Lung microvascular endothelial cell (primary cell): ENCODE measurements at places on chromosomes 7 and 10. TPM values are rescaled to one million over a fixed set of nuclear protein-coding genes. Genes with fewer than 3 reads are reported as not detected.

Gene SORBS1
- total RNA-seq, result 1.1 and 2.8 TPM in 2 replicates

Gene SPDYE5
- total RNA-seq, result not detected in 2 replicates

Gene PRPS1L1
- not detected in 2 replicates for total RNA-seq

Gene TUBB8
- total RNA-seq, result not detected in 2 replicates

Gene ITIH5
- total RNA-seq, result under 0.01 and 1.4 TPM in 2 replicates

Gene IDI2
- not detected in 2 replicates for total RNA-seq

Gene SSC4D
- total RNA-seq, result 0.22 and 0.40 TPM in 2 replicates

Gene SPACDR
- 0.40 and 0.44 TPM in 2 replicates for total RNA-seq

GRCh38 chr10:45136256-45136655 lies 135.5 kb downstream of the ZNF22 start:
- DNase-seq, result peak; percentile 29

DNA sequence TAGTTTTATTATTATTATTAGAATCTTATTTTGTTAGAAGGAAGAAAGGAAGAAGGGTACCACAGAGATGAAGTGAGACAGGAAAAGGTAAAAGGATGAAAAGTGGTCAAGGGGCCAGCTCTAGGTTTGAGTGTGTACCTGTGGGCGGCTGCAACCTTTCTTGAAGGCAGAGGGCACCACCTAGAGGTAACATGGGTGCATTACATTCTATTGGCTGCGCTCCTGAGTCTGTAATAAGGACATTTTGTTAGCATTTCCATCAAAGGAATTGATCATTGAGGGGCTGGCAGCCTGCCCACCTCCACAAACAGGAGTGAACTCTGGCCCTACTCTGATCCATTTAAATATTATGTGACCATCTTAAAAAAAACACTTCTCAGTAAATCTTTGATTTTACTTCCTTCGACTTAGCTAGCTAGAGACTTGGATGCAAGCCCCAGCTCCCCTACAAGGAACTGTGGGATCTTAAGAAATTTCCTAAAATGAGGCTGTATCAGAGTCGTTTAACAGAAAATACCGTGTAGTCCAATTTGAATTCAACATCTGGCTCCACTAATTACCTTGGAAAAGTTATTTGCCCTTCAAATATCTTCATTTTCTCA lies 610.4 kb downstream of the IPMK start:
- DNase-seq, result peak; percentile 54

DNA sequence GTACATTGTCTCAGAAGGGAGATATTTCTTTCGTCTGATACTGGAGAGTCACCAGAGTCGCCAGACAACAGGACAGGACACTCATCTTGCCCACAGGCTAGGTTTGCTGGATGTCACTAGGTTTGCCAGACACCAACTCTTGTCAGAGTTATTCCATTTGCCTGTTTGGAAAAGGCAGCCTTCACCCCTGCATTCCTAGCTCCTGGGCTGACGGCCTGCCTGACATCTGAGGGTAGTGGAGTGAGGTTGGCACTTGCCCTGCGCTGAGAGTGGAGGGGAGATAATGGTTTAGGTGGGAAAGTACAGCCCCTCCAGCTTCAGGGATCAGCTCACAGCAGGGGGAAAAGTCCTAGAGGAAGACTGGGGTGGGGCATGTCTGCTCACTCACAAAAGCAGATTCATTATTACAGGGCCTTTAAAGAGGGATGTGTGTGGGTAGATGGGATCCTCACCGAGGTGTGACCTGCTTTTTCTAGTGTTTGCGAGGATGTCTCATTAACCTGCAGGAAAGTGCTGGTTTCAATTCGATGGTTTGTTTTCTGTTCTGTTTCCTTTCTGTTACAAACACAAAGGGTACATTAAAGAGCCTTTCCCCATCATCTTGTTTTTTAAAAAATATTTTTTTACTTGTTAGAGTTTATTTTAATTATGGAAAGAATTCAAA lies 79.3 kb upstream of the TNS3 start:
- no peak for DNase-seq

DNA sequence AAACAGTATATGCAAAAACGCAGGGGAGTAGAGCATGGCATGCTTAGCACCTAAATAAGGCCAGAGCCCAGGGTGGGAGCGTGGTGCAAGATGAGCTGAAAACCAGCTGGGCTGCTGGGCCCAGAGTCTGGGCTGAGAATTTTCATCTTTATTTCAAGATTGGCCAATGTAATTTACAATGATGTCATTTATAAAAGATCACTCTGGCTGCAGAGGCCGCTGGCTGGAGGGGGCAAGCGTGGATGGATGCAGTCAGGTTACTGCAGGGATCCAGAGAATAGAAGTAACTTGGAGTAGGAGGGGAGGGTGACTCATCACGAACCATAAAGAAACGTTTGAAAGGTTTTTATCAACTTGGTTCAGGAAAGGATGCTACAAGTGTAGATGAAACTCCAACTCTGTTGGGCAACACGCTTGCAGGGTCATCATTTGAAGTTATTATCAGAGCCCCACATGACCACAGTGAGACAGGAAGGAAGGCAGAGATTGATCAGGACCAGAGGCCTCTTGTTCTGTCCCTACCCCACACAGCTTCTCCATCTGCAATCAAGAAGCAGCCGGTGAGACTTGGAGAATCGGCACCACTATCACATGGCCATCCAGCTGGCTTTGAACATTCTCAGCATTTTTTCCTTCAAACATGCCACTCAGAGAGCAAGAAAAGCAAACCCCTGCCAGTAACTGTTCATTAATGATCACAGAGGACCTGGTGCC lies 49.2 kb downstream of the ODAD2 start:
- DNase-seq, result no peak

- no peak for DNase-seq
These were observed 151.9 kb downstream of the NEURL1 start for GRCh38 chr10:103645141-103646054.

DNA sequence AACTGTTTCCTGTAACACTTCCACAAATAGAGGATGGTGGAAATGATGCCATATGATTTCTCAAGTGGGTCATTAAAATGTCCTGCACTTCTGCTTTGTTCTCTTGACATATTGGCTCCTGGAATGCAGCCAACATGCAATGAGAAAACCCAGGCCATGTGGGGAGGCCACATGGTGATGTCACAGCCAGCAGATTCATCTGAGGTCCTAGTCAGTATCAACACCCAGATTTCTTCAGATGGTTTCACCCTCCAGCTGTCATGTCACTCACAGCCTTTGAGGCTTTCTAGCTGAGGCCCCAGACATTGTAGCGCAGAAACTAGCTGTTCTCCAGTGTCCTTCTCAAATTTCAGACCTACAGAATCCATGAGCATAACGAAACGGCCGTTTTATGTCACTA lies 102.3 kb upstream of the NUPR2 start:
- DNase-seq, result no peak

- DNase-seq, result no peak
These were observed 257.5 kb downstream of the IPMK start for GRCh38 chr10:58010073-58010702.

DNA sequence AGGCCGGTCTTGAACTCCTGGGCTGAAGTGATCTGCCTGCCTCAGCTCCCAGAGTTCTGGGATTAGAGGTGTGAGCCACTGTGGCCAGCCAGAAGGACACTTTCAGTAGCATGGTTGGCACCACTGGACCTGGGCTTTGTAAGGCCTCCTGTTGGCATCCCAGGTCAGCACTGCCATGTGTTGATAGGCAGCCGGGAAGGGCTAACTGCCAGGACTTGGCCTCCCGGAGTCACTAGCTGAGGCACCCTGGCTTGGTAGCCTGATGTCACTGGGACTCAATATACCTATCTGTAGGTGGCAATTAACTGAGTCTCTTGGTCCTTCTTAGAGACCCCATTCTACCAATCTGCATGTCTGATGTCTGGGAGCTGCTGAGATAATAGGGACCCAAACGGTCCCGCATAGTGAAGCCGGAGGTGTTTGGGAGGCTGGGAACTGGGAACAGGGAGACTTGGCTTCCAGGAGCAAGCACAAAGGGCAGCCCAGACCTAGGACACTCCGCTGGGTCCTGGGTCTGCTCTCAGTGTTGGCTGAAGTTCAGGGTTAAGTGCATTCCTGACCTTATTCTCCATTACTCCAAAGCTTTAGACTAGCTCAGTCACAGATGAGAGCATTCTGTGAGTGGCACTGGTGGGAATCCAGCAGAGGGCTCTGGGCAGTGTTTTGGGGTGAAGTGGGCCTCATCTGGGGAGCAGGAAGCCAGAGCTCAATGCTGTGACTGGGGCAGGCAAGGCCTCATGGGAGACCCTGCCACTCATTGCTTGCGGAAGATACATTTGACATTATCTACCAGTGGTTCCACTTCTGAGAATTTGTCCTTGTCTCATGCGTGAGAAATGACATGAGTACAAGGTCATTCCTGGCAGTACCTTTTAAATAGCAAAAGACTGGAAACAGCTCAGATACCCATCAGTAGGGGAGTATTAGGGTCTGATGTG lies 2.7 kb downstream of the LHPP start:
- DNase-seq, result no peak

- peak; percentile 51 for DNase-seq
These were observed 83.4 kb upstream of the SMNDC1 start for GRCh38 chr10:110387983-110388686.

DNA sequence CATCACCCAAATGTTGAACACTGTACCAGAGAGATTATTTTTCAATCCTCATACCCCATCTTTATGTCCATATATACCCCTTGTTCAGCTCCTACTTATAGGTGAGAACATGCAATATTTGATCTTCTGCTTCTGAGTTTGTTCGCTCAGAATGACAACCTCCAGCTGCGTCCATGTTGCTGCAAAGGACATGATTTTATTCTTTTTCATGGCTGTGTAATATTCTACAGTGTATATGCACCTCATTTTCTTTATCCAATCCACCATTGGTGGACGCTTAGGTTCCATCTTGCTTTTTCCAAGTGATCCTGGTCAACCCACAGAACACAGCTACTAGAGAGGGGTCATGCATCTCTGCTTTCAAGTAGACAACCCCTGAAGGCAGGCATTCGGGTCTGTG lies 99.5 kb downstream of the MYL10 start:
- DNase-seq, result no peak

- DNase-seq, result peak; percentile 51
These were observed 46.9 kb downstream of the ZNF438 start for GRCh38 chr10:30984563-30985328.
